ENCODE measurements at places on chromosomes 1 and 21. TPM values are rescaled to one million over a fixed set of nuclear protein-coding genes. Genes with fewer than 3 reads are reported as not detected.

- DNase-seq, result no peak
Observed at GRCh38 chr1:171217658-171218443, 30.4 kb upstream of the FMO1 start.

DNA sequence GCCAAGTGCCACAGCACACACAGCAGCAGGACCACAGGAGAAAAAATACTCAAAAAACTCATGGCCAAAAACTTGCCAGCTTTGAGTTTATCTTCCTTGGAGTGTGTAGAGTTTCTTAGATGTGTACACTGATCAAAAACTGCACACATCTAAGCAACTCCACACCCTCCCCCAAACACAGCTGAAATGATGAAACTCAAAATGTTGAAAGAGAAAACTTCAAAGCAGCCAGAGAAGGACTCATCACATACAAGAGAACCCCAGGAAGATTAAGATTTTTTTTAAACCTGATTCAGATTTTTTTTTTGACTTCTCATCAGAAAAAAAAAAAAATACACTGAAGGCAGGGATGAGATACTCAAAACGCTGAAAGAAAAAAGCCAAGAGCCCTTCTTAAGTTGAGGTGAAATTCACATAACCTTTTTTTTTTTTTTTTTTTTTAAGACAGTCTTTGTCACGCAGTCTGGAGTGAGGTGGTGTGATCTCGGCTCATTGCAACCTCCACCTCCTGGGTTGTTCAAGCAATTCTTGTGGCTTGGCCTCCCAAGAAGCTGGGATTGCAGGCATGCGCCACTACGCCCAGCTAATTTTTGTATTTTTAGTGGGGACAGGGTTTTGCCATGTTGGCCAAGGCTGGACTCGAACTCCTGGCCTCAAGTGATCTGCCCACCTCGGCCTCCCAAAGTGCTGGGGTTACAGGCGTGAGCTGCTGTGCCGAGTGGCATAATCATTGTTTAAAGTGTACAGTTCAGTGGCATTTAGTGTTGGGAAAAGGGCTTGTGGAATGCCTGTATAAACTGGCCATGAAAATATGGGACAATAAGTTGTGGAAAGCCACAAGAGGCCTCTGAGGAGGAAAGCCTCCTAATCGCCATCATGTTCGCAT, 20.9 kb upstream of the PDXK start:
- DNase-seq, result no peak

DNA sequence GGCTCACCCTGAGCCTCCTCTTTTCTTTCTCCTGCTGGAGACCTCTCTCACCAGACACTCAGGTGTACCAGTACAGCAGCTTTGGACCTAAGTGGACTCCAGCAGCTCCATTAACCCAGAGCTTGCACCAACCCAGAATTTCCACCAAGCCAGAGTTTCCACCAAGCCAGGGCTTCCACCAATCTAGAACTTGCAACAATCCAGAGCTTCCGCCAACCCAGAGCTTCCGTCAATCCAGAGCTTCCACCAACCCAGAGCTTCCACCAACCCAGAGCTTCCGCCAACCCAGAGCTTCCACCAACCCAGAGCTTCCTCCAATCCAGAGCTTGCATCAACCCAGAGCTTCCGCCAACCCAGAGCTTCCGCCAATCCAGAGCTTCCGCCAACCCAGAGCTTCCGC, 23.2 kb downstream of the CRYAA start:
- DNase-seq, result no peak

DNA sequence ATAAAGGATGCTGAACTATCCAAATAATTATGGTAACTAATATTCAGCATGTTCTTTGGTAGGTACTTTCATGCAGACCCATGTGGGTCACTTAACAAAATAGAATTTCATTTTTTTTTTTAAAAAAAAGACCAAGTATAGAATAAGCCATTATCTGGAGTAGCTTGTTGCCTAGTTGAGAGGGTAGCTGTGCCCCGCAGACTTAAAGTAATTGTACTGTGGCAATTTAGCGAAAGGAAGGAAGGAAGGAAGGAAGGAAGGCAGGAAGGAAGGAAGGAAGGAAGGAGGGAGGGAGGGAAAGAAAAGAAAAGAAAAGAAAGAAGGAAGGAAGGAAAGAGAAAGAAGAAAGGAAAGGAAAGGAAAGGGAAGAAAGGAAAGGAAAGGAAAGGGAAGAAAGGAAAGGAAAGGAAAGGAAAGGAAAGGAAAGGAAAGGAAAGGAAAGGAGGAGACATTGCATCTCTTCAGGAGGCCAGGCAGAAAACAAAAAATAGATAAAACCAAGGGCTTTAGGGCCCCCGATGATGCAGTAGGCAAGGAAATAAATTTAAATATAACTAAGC, 35.3 kb upstream of the C1orf21 start:
- DNase-seq, result no peak

GRCh38 chr1:22412932-22413727, 38.5 kb upstream of the ZBTB40 start:
- DNase-seq, result no peak

DNA sequence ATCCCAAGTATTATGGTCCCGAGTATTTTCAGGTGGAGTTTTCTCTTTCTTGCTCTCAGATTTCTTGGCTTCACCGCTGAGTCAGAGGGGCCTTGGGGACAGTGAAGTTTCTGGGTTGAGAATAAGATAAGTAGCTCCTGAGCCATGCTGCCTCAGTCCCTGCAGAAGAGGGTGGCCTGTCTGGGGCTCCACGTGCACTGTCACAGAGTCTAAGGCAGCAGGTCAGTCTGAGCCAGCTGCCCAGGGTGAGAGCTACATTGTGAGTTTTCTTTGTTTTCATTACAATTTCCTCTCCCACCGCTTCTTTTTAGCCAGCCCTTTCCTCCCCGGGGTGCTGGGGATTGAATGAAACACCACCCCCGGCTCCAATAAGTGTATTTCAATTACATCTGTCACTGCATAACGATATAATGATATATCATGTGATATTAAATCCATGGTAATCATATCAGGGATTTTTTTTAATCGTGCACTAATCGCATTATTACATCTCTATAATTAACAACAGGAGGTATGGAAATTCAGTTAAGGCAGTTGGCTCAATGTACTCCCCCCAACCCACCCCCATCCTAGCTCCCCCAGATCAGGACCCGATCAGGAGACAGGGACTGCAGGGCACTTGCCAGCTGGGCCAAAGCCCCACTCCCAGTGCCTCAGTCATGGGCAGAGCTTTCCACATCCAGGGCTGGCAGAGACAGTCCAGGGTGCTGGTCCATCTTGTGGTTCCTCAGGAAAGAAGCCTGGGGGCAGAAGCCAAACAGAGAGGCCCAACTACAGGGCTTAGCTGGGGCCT, 43.7 kb downstream of the DMAP1 start:
- no peak for DNase-seq

GRCh38 chr1:121586369-121587229, 401.8 kb downstream of the SRGAP2C start:
- DNase-seq, result no peak

- DNase-seq, result no peak
Observed at GRCh38 chr1:54606096-54606989, 17.0 kb downstream of the FAM151A start.

DNA sequence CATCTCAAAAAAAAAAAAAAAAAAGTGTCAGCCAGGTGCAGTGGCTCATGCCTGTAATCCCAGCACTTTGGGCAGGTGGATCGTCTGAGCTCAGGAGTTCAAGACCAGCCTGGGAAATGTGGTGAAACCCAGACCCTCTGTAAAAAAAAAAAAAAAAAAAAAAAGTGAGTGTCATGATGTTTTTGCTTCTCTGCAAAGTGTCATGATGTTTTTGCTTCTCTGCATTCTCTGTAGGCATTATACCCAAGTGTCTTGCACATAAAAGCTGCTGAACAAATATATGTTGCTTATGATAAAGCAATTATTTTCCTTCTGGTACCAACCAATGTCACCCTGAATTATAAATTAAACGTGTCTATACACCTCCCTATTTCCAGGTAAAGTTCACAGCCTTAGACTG, 1.7 kb downstream of the ACBD6 start:
- DNase-seq, result no peak

DNA sequence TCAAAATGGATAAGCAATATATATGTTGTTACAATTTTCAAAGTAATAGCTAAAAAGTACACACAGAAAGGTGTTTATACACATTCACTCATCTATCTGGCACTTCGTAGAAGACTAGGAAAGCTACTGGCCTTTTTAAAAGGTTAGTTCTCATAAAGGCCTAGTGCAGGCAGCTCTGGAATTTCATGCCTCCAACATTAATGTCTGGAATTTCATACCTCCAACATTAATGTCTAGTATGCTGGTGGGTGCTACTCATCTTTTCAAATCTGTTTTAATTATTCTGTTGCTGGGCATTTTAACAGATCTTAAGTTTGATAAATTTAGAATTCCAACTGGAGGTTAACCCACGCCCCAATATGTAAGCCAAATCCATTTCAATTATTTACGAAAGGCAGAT, 124.2 kb downstream of the AKT3 start:
- no peak for DNase-seq

- DNase-seq, result no peak
Observed at GRCh38 chr1:92362970-92363369, 64.1 kb downstream of the RPAP2 start.

DNA sequence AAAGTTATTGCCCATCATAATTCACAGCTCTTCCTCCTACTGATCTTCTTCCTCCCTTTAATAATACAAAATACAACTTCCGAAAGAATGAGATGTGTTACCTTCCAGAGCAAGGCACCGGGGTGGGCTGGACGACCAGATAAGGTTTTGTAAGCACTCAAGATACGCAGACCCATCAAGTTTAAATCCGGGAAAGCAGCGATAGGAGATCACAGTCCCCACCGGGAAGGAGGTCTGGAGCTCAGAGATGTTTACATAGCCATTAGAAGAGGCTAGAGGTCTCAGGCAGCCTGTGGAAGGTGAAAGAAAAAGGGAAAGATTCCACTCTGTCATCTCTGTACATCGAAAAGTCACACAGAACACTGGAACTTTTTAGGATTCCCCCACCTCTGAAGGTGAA, 99.4 kb downstream of the SUSD4 start:
- no peak for DNase-seq

- DNase-seq, result no peak
Observed at GRCh38 chr1:101389547-101389929, 152.7 kb downstream of the S1PR1 start.

- DNase-seq, result no peak
Observed at GRCh38 chr1:111596499-111596898, 23.1 kb upstream of the RAP1A start.

DNA sequence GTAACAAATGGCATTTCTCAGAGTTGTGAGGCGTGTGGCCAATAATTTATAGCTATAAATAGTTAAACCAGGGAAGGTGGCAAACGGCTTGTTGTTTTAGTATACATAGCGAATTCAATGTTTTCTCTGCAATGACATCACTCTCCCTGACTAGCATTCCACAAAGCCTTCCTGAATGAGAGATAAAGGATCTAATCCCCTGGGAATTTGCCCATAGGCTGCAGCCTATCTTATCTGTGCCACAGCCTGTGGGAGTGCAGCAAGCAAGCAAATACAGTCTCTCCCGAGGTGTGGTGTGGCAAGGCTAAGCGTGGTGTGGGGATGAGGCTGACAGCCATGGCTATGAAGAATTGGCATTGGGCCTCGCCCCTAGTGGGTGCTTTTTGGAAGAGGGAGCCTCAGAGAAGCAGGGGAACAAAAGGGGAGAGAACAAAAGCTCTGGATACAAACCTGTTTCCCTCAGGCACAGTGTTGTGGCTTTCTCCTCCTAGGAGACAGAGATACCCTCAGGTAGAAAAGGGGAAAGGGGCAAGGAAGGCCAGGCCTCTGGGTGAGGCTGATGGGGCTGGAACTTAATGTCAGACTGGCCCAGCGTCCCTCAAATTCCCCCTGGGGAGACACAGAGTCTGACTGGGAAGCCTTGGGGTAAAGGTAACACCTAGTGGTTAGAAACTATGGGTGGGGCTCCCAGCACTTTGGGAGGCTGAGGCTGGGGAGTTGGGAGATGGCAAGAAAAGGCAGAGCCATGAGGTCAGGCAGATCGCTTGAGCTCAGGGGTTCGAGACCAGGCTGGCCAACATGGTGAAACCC, 8.9 kb downstream of the TAGLN2 start:
- no peak for DNase-seq

DNA sequence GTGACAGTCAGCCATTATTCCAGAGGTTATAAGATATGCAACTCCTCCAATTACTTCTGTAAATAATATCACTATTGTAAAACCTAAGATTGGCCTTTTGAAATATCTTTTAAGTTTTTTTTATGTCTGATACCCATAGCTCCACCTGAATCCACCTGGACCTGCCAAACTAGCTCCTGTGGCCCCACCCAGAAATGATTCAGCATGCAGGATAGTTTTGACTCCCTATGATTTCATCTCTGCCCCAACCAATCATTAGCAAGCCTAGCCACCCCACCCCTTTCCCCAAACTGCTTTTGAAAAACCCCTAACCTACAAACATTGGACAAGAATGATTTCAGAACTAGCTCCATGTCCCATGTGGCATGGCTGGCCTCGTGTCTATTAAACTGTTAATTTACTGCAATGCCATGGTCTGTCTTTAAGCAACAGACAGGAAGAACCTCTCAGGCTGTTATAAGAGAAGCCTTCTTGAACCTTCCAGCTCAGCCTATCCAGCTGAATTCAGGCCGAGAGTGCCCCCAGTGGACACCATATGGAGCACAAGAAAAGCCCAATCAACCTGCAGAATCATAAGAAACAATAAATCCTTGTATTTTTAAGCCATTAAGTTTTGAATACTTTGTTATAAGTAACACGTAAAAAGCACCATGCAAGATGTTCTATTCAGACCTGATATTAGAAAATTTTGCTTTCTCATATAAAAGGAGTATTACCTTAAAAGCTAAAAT, 263.0 kb upstream of the ZRANB2 start:
- DNase-seq, result no peak

DNA sequence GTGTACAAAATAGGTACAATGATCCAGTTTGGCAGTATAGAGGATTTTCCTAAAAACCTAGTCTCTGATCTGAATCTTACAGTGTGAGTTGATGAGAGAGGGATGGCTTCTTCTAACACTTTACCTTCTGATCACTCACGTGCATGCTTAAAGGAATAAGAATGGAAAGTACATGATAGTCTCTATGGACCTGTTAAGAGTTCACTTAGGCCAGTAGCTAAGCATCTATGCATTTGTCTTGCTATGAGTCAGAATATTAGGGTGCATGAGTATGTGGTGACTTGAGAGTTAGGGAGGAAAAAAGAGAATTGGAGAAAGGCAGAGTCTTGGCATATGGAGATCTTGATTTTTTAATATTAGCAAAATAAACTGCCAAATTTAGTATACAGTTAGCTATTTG, 206.3 kb downstream of the COL11A1 start:
- DNase-seq, result no peak

- no peak for DNase-seq
Observed at GRCh38 chr21:19557488-19557887, 1153.9 kb upstream of the TMPRSS15 start.

DNA sequence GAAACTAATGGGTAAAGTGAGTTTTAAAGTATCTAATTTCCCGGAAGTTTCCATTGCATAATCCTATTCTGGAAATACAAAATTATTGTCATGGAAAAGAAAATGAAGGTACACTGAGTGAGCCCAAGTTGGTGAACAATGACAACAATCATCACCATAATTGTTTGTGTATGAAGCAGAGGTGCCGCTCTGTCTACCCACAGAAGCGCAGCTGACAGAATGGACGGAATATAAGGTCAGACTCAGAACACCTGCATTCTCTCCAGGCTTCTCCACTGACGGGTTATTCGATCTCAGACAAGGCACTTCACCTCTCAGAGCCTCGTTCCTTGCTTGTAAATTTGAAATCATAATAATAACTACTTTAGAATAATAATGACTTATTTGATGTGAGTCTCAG, 99.1 kb upstream of the NGF start:
- no peak for DNase-seq

The PLXNA2 gene
- 43.8 TPM for polyA plus RNA-seq

The PLA2G2C gene
- not detected for polyA plus RNA-seq

The ATPAF1 gene
- 51.7 TPM for polyA plus RNA-seq

The UMODL1 gene
- not detected for polyA plus RNA-seq

The OR2T1 gene
- not detected for polyA plus RNA-seq

The RUNX1 gene
- 9.7 TPM for polyA plus RNA-seq

The ATP6V1G3 gene
- not detected for polyA plus RNA-seq
